D341Med (cell line): ENCODE measurements at places on chromosomes 7 and 10.

- DNase-seq: peak; percentile 93
Measured at GRCh38 chr10:28668363-28669226, 8.7 kb upstream of the BAMBI start.

- no peak for DNase-seq
Measured at GRCh38 chr10:78552261-78552811, 516.4 kb upstream of the ZMIZ1 start.

GRCh38 chr10:90906596-90906995 is 14.3 kb downstream of the ANKRD1 start:
- no peak for DNase-seq

DNA sequence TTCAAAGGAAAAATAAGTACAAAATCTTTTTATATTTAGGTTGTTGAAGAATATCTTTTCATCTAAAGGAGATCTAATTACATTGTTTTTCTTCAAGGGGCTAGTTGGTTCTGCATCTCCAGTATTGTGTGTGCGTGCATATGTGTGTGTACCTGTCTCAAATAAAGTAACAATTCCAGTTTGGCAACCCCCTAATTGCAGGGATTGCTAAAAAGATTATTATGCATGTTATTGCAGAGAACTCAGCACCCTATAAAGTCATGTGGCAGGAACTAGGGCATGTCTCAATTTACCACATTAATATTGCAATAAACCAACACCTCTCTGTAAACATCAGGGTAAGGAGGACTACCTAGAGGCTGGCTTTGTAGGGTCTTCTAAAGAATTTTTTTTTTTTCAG is 37.0 kb downstream of the MRPS33 start:
- no peak for DNase-seq

GRCh38 chr7:925601-926000 is 28.9 kb downstream of the ADAP1 start:
- no peak for DNase-seq

DNA sequence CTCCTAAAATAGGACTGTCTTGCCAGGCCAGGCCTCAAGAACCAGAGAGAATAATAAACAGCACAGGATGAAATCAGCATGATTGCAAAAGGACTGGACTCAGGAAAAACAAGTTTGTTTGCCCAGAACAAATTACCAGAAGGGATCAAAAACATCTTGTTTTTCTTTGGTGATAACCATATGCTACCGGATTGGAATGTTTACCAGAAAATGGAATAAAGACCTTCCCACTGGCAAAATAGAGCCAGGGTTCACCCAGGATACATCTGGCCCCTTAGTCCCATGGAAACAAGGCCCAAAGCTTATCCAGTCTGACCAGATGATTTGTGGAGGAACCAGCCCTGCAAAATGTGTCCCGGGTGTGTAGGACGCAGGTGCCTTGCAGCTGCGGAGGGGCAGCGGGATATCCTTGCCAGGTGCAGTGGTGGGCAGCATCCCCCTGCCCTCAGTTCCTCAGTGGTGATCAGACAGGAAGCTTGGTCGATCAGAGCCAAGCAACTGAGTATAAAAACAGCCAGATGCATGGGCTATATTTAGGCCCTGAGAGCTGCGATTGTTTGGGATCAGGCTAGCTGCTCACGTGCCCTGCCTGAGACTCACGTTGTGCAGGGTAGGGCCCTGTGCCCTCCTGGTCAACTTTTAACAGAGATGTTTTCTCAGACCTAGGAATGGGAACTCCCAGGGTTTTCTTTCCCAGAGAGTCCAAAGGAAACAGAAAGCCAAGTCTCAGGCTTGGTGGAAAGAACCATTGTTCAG is 4.6 kb upstream of the ZNF22 start:
- no peak for DNase-seq

GRCh38 chr7:139744768-139745677 is 32.8 kb downstream of the HIPK2 start:
- no peak for DNase-seq

- DNase-seq: no peak
Measured at GRCh38 chr7:13933536-13933935, 55.9 kb downstream of the ETV1 start.

- no peak for DNase-seq
Measured at GRCh38 chr7:146414373-146414772, 297.8 kb downstream of the CNTNAP2 start.

DNA sequence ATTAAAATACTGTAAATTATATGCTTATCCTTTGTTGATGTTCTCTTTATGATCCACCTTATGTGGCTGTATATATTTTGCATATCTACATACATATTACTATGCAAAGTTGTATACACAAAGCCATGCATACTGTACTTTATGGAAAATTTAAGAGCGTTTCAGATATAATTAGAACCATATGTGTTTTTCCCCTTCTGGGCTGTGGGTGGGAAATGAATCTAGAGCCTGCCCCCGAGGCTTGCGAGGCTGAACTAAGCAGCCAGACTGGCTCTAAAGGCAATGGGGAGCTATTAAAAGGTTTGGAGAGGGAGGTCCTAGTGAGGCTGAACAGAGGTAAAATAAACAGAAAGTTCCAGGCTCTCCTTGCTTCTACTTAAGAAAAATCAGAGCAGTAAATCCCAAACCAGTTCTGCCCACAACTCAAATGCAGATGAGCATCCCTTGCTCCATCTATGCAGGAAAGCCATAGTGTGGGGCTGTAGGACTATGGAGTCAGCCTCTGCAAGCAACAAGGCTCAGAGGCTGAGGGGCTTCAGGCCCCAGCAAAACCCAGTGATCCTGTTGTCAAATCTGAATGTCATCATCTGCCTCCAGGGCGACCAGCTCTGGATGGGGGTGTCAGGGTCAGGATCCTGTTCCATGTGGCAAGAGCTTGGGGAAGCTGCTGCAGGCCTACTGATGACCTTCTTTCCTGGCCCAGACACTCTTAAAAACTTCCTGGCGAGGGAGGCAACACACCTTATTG is 14.1 kb upstream of the DDIT4 start:
- no peak for DNase-seq

GRCh38 chr7:34091321-34091917 is 186.1 kb downstream of the BMPER start:
- DNase-seq: peak; percentile 52

DNA sequence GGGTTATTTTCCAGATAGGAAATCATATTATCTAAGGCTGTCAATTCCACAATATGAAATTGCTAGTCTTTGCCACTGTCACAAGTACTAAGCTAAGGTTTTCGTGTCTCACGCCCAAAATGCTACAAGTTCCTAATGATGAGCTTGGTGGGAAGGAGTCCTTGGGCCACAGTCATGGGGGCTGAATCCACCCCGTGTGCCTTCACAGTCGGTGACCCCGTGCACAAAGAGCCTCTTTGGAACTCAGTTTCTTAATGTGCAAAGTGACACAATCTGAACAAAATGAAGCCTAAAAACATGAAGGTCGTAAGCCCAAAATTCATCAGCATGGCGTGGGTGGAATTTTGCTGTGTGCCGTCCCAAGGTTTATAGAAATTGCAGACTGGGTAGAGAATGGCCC is 337.0 kb upstream of the GALNT17 start:
- DNase-seq: no peak

- no peak for DNase-seq
Measured at GRCh38 chr10:104284846-104285245, 15.9 kb downstream of the GSTO2 start.

- DNase-seq: no peak
Measured at GRCh38 chr7:124689931-124690330, 75.7 kb downstream of the GPR37 start.

DNA sequence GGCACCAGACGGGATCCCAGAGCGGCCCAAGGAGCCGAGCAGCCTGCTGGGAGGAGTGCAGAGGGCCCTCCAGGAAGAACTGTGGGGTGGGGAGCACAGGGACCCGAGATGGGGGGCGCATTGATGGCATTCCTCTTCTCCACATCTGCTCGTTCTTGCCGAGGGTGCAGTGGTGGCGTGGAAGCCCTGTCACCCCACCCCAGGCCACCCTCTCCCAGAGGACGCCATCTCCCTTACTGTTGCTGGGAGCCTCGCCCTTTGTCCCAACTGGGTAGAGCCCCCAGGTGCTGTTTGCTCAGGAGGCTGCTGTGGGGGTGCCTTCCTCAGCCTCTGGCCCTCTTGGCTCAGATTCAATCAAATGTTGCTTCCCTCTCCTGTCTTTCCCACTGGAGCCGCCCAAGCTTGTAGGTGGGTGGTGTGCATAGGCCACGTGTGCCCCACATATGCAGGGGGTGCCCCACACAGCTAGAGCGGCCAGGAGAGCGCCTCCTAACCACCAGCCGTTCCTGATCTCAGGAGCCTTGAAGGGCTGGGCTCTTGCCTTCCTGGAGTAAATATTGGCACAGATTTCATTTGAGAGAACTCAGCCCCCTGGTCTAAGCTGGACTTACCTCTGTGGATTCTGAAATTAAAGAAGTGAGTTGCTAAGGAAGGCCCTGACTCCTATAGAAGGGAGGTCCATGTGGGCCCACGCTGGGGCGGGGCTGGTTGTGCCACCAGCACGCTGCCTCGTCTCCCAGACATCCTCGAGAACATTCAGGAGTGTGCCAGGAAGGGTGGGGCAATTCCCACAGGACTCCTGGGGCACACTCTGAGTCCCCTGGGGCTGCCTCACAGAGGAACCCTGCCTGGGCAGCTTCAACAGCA is 39.2 kb downstream of the ZNF467 start:
- no peak for DNase-seq

- no peak for DNase-seq
Measured at GRCh38 chr10:97974526-97975525, 55.6 kb downstream of the CRTAC1 start.
